Natural killer cell (primary cell): ENCODE measurements at places on chromosomes 2 and 18. TPM values are rescaled to one million over a fixed set of nuclear protein-coding genes. Genes with fewer than 3 reads are reported as not detected.

DNA sequence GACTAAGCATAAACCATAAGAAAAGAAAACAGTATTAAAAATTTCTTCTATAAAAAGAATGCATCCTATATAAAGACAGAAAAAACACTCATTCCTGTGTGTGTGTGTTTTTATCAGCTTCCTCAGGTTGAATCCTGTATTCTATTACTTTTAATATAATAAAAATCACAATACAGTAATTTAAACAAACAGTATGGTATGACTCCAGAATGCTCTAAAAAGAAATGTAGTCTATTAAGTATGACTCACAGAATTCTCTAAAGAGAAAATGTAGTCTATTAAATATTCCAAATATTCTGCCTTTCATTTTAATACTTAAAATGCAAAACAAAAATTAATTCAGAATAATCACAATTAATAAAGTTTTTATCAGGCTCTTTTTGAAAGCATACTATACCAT lies 19.8 kb downstream of the CCDC88A start:
- H3K4me3 ChIP-seq: no peak overlapping the region
- H3K4me1 ChIP-seq: no peaks in the 10 kb centered on the region
- no peaks in the 10 kb centered on the region for H3K36me3 ChIP-seq
- no peak for DNase-seq
- H3K27ac ChIP-seq: no peak overlapping the region

GRCh38 chr2:100265226-100265625 lies 57.1 kb downstream of the LONRF2 start:
- no peak overlapping the region for H3K27ac ChIP-seq
- no peak for DNase-seq
- no peak overlapping the region for H3K4me3 ChIP-seq

Gene MEIS1
- 2.0 TPM for total RNA-seq

Gene PRKAG3
- total RNA-seq: not detected

Gene TMEM37
- total RNA-seq: not detected
